ENCODE measurements at places on chromosomes 2 and 18.

DNA sequence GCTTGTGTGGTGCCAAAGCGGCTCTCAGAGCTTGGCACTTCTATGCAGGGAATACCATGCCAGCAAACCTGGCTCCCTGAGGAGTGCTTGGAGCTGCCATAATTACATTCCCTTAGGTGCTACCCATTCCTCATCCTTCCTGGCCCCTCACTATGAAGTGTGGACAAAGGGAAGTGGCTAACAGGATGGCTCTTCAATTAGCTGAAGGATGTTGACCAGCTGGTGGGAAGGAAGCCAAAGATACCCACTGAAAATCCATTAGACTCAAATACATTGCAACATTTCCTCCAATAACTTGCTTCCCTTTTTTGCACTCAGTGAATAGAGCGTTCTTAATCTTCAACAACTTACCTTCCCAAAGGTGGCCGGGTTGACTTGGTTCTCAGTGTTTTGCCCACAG, 8.5 kb downstream of the RFX8 start:
- DNase-seq, result no peak

- no peak for DNase-seq
These were observed 515.5 kb upstream of the MYT1L start for GRCh38 chr2:2846332-2847208.

DNA sequence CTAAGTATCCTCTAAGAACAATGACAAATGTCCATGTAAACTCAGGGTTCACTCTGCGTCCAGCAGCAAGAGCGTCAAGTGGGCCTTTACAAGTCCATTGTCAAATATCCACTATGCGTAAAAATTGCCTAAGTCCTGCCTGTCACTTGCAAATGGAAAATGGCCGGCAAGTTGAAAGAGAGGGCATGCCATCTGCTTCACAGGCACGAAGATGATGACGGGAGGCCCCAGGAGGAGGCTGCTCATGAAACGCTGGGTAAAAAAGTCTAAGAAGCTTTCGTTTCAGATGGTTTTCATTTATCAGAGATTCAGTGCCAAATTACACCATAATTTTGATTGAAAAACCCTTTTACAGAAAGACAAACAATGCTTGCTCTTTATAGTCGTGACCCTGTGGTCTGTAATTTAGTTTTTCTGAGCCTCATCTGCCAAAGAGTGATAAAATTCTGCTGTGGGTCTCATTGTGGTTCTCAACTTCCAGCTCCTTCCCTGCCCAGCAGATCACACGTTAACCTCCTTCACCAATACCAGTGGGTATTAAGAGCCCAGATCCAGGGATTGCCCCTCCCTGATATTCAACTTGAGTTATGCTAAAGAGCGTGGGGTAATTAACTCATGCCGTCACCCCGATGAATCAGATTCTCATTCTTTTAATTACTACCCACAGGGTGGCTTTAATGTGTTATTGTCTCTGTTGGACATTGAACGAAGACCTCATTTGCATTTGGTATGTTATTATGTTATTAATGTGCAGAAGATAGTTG, 160.2 kb upstream of the ALKAL2 start:
- DNase-seq, result no peak

DNA sequence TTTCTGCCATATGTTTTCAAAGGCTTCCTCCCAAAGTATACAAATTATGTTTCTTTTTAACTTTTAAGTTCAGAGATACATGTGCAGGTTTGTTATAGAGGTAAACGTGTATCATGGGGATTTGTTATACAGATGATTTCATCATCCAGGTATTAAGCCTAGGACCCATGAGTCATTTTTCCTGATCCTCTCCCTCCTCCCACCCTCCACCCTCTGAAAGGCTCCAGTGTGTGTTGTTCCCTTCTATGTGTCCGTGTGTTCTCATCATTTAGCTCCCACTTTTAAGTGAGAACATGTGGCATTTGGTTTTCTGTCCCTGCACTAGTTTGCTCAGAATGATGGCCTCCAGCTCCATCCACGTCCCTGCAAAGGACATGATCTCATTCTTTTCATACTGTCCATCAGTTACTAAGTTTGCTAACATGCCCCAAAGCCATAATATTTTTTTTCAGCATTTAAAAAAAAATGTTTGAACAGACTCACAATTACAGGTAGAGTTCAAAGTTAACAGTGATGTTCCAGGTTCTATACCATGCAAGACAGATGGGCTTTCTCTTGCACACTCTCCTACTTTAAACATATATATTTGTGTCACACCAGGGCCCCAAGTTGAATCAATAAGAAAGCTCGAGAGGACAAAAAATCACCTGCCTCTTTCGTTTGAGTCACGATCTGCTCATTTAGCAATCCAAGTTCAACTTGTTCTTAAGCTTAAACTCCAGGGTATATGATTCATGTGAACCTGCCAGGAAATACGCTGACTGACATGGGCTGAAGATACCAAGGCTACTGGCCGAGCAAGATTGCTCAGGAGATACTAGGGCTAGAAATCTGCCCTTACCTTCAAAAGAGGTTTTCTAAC, 77.6 kb downstream of the AP1S3 start:
- no peak for DNase-seq
